ENCODE measurements at places on chromosomes 3 and 15.

- no peak for DNase-seq
These were observed 27.8 kb upstream of the IGF2BP2 start for GRCh38 chr3:185852635-185853034.

- DNase-seq = no peak
These were observed 188.7 kb upstream of the EIF1B start for GRCh38 chr3:40120806-40121205.

- no peak for DNase-seq
These were observed 57.6 kb upstream of the BCL6 start for GRCh38 chr3:187802928-187803259.

- no peak for DNase-seq
These were observed 248.7 kb upstream of the C2CD4B start for GRCh38 chr15:62413786-62414185.

DNA sequence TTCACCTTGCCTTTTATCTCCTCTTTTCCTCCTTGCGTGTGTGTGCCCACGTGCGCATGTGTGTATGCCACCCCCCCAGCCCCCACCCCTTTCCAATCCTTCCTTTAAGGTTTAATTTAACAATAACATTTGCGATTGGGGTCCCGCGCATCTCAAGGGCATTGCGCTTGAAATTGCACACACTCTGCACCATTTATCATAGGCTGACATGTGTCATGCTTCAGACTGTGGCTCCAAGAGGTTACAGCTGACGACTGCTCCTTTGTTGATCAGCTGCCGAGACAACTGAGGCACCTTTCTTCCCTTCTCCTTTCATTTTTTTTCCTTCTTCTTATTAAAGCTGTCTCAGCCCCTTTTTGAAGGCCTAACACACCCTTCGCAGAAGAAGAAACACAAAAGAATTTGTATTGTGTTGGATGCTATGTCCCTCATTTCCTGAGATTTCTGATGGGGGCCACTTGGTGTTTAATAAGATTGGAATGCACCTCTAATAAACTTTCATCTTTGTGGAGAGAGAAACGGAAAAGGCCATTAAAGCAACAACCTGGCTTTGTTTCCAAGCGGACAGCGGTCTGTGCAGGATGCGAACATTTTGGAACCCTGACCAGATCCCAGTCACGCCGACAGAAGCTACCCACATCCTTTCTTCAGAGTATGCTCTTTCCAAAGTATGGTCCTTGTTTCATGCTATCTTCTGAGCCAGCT, 470.1 kb downstream of the MCTP2 start:
- DNase-seq = no peak

DNA sequence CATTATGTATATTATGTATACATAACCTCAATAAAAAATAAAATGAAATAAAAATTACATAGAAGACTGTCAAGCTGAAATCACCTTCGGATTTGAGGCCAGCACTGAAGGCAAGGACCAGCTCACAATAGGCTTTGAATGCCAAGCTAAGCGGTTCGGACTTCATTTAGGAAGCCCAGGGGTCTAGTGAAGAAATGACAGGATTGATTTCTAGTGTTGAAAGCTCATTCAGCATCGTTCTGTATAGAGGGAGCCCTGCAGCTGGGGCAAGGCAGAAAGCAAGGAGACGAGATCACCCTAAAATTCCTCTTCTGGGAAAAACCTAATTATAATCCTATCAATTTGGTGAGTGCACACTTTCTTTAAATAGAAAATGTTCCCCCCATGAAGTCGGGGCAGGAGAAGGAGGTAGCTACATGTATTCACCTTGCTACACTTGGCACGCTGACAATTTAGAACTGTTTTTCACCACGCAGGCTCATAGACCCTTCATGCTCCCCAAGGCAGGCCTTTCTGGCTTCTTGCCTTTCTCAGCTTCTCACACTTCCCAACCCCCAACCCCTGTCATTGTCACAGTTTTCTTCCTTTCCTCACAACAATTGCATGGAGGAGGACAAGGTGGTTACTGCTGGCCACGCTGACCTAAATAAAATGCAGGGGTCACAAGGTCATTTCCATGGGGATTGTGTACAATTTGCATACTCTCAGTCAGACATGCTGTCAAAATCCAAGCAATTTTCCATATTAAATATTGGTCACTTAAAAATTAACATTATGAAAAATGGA, 44.4 kb upstream of the SSR3 start:
- DNase-seq = no peak

DNA sequence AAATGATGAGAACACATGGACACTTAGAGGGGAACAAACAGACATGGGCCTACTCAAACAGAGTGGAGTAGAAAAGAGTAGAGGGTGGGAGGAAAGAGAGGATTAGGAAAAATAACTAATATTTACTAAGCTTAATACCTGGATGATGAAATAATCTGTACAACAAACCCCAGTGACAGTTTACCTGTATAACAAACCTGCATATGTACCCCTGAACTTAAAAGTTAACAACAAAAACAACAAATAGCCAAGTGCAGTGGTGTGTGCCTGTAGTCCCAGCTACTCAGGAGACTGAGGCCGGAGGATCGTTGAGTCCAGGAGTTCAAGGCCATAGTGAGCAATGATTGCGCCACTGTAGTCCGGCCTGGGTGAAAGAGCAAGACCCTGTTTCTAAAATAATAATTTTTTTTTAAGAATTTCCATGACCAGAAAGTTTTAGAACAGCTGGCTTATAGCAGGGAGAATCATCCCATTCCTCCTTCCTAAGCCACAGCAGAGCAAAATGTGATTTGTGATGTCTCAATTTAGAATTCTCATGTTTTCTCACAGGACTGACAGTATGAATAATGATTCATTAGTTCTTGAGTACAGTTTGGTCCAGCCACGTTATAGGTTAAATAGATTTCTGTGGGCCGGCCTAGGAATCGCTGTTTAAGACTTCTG, 150.0 kb downstream of the ZNF609 start:
- DNase-seq = no peak

GRCh38 chr3:142356818-142357217, 91.0 kb downstream of the XRN1 start:
- DNase-seq = no peak

DNA sequence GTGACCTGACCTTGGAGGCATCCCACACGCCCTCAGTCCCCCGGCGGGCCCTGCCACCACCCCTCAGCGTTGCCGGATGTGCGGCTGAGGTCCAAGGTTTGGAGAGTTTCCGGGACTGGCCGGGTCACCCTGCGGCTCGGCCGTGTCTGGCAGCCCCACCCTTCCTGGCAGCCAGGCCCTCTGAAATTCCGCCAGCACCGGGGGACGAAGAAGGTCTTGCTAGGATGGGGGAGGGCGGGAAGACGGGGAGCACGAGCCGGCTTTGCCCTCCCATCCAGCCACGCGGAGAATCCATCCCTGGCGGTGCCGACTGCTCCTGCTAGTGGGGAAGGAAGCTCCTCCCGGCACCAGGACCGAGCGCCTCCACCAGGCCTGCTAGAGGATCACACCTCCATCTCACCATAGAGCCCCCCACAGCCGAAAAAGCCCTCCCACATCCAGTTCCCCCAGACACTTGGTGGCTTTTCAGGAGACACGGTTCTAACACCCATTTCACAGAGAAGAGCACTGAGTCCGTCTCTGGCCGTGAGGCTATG, 81.5 kb downstream of the CPN2 start:
- DNase-seq = no peak

DNA sequence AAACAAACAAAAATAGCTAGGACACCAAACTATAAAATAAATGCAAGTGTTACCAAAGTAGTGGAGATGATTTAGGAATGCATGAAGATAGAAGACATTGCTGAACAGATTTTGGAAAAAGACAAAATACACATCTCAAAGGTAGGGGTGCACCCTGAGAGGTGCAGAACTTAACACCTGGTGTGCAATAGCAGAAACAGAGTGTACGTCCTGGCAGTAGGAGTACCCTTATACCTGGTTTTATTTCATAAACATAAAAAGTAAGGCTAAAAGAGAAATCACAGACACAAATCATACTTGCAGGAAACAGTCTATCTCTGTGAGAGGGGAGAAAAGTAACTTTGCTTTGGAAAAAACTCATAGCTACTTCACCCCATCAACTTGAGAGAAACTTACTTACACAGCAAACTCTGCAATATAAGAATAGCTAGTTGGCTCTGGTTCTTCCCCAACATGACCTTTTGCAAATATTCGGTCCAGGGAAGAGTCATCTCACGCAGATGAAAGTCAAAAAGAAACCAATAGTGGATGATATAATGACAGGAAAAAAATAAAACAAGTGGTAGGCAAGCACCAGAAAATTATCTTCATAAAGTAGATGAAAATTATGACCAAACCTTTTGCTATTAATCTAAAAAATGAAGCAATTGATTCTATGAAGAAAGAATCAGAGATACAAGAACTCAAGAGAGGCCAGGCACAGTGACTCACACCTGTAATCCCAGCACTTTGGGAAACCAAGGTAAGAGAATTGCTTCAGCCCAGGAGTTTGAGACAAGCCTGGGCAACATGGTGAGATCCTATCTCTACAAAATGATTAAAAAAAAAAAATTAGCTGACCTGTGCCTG, 108.9 kb upstream of the BNIP2 start:
- DNase-seq = no peak

DNA sequence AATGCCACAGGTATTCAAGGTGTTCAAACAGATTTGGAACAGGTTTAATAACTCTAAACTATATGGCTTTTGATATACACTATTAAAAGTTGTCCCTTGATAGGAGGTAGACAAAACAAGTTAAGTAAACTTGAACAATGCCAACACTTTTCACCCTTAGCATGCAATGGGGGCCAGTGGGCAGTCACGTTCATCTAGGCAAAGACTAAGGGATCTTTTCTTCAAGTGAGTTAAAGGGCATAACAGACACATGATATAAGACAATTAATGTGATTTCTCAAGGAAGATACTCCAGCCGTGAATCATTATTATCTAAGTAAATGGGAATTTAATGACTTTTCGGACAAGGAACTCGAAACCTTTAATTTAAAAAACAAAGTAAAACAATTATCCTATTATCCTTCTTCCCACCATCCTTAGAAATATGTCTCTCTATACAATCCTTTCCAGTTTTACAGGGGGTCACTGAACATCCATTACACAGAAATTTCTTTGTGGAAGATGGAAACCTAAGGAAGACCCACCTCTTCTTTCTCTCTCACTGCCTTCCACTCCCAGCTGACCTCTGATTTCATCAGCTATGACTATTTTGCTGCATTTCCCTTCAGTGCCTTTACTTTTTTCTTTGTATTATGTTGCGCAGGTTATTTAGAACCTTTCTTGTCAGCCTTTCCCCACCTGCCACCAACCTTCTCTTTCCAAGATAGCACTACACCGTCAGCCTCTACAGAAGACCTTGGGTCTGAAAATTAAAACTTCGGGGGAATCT, 1.5 kb downstream of the CLDN1 start:
- DNase-seq = no peak

DNA sequence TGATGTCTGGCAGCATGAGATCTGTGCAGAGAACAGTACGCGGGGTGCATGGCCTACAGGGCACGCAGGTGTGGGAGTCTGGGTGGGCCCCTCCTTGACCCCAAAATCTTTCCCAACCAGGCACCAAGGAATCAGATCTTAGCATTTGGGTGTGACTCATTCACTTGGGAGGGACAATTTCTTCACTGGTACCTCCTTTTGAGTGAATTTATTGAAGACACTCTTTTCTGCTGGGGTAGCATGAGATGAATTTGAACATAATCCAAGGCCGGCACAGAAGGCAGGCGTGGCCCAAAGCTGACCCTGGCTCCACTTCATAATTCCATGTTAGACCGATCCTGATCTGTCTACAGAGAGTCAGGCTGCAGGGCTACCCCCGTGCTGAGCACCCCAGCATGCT, 30.6 kb upstream of the CDV3 start:
- DNase-seq = no peak

- DNase-seq = no peak
These were observed 352.9 kb downstream of the PTPRG start for GRCh38 chr3:61914276-61914675.

- peak; percentile 66 for DNase-seq
These were observed 328.4 kb upstream of the UMPS start for GRCh38 chr3:124401843-124402242.

DNA sequence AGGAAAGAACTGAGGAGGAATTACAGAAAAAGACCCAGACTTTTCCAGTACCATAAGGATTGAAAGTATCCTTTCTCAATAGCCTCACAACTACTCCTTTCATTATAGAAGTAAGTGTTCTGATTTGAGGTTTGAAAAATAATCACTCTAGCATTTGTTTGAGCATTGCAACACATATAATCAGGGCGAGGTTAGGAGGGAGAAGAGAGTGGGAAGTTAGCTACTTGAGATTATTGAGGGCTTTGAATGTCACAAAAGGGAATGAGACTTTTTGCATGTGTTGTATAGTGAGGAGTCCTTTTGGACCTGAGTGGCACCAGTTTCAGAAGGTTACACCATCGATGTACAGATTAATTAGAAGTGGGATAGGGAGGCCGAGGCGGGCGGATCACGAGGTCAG, 65.2 kb upstream of the TNIK start:
- DNase-seq = no peak

DNA sequence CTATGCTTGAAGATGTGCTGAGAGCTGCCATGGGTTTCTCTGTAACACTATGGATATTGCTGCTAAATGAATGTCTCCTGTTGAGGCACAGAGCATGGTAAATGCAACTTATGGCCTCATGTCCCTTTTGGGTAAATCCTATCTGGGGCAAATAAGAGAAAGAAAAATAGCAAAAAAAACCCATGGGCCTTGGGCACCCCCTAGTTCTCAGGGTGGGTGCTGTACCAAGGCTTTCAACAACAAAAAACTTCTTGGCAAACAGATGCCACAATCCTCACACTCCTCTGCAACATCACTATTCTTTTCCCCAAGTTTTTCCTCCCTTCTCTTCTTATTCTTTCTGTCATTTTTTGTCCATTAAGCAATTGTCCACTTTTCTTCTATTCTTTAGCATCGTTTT, 340.1 kb upstream of the ROBO2 start:
- DNase-seq = no peak

DNA sequence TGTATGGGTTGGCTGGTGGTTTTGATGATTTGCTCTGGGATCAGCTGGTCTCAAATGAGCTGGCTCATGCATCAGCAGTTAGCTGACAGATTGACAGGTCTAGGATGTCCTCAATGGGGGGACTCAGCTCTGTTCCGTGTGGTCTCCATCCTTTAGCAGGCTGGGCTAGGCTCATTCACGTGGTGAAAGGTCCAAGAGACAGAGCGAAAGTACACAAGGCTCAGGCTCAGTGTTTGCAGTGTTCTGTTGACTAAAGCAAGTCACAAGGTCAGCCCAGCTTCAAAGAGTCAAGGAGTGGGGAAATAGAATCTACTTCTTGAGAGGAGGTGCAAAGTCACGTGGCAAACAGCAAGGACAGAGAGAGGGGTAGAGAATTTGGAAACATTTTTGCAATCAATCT, 126.5 kb upstream of the CMC1 start:
- no peak for DNase-seq

- no peak for DNase-seq
These were observed 282.3 kb downstream of the CNTN6 start for GRCh38 chr3:1375145-1375544.

DNA sequence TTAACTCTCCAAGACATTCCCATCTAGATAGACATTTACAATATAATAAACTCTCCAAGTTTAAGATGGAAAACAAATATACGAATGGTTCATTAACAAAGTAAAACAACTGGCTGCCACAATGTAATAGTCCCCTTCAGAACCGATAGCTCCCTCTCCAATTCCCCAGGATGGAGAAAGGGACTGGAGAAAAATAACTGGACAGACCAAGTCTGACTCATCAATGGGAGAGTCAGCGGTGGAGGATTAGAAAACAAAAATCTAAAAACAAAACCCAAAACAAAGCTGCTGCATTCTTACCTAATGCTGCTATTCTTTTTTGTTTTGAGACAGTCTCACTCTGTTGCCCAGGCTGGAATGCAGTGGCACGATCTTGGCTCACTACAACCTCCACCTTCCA, 468.1 kb downstream of the SHQ1 start:
- no peak for DNase-seq
